ENCODE measurements at places on chromosomes 11 and 22.
A peak's percentile ranks its signal among the peaks of the same experiment; 100 is the strongest.

- no peak for DNase-seq
Measured at GRCh38 chr11:45089251-45089650, 57.2 kb upstream of the PRDM11 start.

GRCh38 chr11:44814881-44815592, 88.3 kb downstream of the TSPAN18 start:
- no peak for DNase-seq

GRCh38 chr22:29710922-29711593, 8.7 kb upstream of the CABP7 start:
- DNase-seq, result no peak

DNA sequence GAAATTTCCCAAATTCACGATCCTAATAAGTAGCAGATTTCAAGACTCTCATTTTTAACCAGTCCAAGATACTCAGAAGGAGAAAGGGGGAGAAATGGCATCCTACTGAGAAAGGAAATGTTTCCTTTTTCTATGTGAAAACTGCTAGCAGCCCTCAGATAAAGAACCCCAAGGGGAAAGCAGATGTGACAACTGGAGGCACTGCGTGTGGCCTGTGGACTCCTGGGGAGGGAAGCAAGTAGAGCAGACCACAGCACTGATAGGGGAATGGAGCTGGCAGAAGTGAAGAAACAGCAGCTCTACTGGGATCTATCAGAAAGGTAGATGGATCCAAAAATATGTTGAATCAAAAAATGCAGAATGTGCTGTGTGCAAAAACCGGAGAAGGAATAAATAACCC, 239.7 kb upstream of the API5 start:
- DNase-seq, result no peak

- DNase-seq, result no peak
Measured at GRCh38 chr11:1879941-1880720, 11.6 kb downstream of the PRR33 start.

DNA sequence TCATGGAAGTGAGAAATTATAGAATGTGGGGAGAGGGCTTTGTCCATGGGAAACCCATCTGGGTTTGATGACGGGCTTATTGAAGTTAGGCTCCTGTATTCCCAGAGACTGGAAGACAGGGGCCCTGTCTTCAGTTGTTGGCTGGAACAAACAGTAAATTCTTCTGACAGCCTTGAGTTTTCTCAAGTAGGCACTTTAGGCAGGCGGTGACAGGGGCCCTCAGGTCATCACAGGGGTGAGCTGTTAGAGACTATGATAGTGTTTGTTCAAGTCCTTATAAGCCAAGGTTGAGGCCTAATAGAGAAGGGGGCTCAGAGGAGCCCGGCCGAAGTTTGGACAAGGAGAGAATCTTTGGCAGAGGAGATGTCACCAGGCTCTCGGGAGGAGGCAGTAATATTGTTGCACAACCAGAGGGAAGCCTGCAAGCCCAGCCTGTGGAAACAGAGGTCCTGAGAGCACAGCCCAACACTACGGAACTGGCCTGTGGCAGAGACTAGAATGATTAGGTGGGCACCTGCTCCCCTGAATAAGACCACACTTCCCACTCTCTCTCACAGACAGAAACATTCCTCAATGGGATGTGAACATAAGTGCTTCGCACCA, 20.2 kb upstream of the IL17RA start:
- no peak for DNase-seq

GRCh38 chr11:97754976-97755375, 1265.8 kb upstream of the CNTN5 start:
- no peak for DNase-seq

GRCh38 chr11:80297858-80298632, 857.2 kb upstream of the TENM4 start:
- no peak for DNase-seq

- DNase-seq, result no peak
Measured at GRCh38 chr22:24463071-24463760, 31.9 kb upstream of the UPB1 start.

DNA sequence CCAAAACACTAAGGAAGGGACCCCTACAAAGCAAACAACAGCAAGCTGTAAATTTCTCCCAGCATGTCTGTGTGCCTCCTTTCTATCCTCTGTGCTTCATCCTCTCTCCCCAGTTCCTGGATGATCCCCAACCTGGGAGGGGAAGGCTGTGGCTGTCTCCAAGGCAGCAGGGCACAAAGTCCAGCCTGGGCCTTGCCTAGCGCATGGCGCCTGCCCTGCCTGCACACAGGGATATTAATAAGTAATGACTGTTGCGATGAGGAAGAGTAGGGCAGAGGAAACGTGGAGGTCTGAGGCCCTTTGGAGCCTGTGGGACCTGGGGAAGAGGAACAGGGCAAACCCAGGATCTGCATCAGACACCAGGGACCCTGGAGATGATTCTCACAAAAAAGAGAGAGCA, 2.0 kb downstream of the USH1C start:
- DNase-seq, result no peak

- no peak for DNase-seq
Measured at GRCh38 chr11:93579187-93579751, 36.1 kb upstream of the SMCO4 start.

DNA sequence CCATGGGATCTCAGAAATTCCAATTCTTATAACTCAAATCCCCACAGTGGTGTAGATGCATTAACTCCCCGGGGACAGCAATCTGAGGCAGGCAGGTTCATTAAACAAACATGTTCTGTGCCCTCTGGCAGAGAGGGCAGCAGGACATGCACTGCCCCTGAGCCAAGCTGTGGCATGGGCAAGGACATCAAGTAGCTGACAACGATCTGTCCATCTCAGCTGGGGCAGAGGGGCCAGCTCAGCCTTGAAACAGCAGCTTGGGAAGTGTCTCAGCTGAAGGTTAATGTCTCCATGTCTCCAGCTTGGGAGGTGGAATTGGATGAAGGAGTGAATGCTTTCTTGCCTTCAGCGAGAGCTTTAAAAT, 13.6 kb downstream of the TMEM25 start:
- DNase-seq, result no peak

GRCh38 chr22:50400406-50400805, 57.3 kb downstream of the PPP6R2 start:
- no peak for DNase-seq

- no peak for DNase-seq
Measured at GRCh38 chr11:116710001-116710674, 62.6 kb downstream of the BUD13 start.

- no peak for DNase-seq
Measured at GRCh38 chr11:116421529-116422185, 351.1 kb downstream of the BUD13 start.

GRCh38 chr11:86869966-86870570, 69.7 kb downstream of the PRSS23 start:
- peak; percentile 30 for DNase-seq

DNA sequence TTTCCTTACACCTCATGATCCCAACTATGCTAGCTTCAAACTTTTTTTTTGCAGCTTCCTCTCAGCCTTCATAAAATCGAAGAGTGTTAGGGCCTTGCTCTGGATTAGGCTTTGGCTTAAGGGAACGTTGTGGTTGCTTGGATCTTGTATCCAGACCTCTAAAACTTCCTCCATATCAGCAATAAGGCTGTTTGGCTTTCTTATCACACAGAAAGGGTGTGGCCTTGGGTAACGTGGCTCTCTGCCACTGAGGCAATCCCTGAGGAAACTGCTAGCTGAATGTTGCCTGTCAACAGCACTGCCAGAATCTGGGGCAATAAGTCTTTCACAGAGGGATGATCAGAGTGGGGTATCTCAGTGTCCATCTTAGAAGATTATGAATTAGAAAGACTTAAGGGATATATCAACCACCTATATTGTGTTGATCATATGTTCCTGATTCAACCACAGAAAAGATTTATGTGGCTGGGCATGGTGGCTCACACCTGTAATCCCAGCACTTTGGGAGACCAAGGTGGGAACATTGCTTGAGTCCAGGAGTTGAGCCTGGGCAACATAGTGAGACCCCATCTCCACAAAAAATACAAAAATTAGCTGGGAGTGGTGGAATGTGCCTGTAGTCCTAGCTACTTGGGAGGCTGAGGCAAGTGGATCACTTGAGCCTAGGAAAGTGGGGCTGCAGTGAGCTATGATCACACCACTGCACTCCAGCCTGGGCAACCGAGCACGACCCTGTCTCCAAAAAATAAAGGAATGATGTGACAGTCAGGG, 12.5 kb upstream of the CUL5 start:
- DNase-seq, result no peak

DNA sequence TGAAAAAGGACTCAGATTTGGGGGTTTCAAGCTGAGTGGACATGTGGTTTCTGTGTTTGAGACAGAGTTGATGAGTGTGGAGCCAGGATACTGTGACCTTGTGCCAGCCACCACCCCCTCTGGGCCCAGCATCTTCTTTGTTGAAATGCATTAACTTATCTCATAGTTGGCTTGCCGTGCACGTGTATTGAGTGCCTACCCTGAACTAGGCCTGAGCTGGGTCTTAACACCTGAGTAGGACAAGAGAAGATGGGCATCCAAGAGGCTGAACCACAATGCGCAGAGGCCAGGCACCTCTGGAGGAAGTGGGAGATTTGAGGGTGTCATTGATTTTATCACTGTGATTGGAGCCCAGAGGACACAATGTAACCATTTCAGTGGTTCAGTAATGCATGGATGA, 117.6 kb upstream of the CRYBB3 start:
- no peak for DNase-seq

DNA sequence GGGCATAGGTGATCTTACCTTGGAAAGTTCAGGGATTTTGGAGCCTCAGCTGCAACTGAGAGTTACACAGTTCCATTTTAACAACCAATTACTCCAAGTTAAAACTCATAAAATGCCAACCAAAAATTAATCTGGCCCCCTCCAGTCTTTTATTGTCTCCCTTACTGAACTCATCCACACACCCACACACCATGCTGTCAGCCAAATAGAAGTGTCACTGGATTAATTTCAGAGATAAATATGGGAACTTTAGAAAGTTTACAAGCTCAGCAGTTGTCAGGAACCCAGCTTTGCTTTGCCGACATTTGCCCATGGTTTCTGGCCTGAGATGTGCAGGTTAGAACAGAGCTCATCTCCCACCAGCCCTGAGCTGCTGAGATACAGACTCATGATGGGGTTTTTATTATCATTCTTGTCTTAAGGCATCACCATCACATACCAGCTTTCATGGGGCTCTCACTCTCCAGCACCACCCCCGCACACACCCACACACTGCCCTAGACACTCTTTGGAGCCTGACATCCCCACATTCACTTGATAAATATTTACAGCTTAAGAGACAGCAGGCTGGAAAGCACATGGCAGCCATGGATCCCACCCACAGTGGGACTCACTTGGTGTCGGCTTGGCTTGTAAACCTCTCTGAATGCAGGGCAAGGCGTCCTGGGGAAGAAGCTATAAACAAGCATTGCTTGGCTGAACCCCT, 23.7 kb upstream of the CTR9 start:
- no peak for DNase-seq

- DNase-seq, result no peak
Measured at GRCh38 chr11:75516886-75517285, 8.9 kb downstream of the GDPD5 start.

DNA sequence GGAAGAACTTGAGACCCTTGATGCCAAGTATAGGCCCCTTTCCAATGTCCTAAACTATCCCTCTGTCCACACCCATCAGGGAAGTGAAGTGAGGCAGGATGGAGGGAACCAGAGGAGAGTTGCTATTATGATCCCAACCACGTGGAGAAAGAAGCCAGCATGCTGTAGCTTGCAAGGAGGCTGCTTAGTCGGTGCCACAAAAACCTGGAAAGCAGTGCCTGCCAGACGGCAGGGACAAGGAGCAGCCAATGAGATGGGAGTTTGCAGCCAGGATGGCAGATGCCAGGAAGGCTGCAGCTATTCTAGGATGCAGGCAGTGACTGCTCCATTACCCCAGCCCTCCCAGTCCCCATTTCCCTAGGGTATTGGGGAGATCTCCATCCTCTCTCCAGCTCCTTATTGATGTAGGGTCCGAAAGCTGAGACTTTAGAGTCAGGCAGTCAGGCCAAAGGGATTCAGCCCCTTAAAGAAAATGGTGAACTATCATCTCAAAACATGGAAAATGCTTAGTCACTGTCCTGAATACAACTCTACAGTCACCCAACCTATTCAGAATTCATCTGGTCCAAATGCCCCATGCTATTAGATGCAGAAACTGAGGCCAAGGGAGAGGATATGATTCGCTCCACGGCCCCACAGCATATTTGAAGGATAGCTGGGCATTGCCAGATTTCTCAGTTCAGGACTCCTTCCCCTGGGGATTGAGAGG, 18.4 kb upstream of the LRRC55 start:
- peak; percentile 22 for DNase-seq

GRCh38 chr22:20624161-20624616, 116.8 kb downstream of the MED15 start:
- no peak for DNase-seq

DNA sequence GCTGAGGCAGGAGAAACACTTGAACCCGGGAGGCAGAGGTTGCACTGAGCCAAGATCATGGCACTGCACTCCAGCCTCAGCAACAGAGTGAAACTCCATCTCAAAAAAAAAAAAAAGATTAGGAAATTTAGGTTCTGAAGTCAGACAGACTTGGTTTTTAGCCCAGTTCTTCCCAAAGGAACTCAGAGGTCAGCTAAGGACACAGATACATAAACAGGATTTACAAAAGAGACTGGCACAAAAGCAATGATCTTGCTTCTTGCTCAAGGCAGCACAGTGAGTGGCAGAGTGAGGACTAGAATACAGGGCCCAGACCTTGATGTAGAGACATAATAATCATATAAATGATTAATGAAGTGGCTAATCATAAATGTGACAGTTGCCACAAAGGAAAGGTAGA, 25.4 kb upstream of the RRAS2 start:
- no peak for DNase-seq

GRCh38 chr11:64841592-64842365, 2.7 kb downstream of the CDC42BPG start:
- no peak for DNase-seq

DNA sequence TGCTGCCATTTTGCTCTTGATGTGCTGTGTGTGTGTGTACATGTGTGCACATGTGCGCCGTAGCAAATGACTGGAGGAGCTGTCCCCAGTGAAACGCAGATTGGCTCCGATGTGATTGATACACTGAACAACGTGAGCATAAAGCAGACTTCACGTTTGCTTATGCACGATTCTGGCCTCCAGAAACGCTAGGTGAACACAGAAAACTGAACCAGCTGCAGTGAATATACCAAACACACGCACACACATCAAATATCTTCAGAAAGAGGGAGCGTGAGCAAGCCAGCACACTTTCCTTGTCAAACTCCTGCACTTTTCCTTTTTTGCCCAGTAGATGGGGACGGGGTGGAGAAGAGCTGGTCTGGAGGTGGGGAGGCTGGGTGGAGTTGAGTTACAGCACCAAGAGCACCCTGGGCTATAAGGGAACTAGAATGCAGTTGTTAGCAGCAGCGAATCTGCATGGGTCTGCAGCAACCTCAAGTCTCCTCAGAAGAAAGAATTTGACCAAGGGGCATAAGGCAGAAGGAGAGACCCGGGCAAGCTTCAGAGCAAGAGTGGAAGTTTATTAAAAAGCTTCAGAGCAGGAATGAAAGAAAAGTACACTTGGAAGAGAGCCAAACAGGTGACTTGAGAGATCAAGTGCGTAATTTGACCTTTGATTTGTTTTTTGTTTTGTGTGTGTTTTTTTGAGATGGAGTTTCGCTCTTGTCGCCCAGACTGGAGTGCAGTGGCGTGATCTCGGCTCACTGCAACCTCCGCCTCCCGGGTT, 77.8 kb upstream of the CADM1 start:
- no peak for DNase-seq
